Stimulated activated CD8-positive, alpha-beta memory T cell treated with anti-CD3 and anti-CD28 coated beads, Interleukin-7, amount 100 ng/mL, for 24 hours (primary cell): ENCODE measurements at places on chromosomes 5 and 9.

DNA sequence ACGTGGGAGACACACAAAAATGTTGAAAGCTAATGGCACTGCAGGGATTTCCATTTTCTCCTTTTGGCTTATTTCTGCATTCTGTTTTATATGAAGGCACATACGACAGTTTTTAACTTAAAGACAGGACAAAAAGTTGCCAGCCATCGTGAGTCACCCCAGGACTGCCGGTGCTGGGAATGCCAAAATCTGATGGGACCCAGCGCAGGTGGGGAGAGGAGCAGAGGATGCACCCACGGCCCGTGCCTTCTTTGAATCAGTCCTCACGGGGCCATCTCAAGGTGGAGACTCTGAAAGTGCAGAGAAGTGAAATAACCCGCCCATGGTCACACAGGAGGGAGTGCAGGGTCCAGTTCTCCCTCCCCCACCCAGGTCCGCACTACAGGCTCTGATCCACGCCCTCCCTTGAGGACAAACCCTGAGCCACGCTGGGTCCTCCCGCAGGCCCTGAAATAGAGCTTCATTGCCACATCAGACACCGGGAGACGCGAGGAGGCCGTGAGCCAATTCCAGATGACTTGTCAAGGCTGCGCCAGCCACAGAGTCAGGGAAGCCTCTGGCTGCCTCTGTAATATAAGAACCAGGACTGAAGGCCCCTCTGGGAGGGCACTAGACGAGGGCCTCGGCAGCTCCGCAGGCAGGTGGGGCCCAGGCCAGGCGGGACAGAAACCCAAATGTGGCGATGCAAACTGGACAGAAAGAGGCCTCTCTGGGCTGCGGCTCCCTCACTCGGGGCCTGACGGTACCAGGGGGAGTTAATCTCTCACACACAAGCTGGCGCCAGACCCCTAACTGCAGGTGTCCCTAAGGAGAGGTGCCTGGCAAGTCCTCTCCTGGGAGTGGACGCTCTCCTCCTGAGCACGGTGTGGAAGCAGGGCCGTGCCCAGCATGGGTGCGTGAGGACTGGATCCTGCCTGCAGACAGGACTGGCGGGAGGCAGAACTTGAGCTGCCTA, 22.9 kb downstream of the ADAMTS2 start:
- DNase-seq: no peak

- no peak for DNase-seq
Observed at GRCh38 chr9:111136180-111136579, 97.9 kb upstream of the LPAR1 start.

- no peak for DNase-seq
Observed at GRCh38 chr9:38176251-38176650, 107.2 kb upstream of the SHB start.

- DNase-seq: no peak
Observed at GRCh38 chr5:1516615-1517601, 6.9 kb downstream of the LPCAT1 start.

DNA sequence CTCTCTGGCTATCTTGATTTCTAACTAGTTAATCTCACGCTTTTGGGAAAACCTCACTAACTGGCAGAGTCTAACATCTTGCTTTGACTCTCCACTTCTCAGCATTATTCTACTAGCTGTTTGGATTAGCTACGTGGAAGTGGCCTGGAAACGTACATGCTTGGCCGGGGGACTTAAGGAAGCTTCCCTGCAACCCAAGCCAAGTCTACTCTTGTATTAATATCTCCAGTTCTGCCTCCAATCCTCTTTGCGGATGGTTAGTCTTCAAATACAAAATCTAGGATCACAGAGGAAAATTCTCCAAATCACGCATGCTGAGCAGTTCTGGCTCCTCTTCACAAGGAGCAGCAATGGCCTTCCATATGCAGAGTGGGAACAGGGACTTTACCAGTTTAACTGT, 51.8 kb upstream of the RETREG1 start:
- no peak for DNase-seq

DNA sequence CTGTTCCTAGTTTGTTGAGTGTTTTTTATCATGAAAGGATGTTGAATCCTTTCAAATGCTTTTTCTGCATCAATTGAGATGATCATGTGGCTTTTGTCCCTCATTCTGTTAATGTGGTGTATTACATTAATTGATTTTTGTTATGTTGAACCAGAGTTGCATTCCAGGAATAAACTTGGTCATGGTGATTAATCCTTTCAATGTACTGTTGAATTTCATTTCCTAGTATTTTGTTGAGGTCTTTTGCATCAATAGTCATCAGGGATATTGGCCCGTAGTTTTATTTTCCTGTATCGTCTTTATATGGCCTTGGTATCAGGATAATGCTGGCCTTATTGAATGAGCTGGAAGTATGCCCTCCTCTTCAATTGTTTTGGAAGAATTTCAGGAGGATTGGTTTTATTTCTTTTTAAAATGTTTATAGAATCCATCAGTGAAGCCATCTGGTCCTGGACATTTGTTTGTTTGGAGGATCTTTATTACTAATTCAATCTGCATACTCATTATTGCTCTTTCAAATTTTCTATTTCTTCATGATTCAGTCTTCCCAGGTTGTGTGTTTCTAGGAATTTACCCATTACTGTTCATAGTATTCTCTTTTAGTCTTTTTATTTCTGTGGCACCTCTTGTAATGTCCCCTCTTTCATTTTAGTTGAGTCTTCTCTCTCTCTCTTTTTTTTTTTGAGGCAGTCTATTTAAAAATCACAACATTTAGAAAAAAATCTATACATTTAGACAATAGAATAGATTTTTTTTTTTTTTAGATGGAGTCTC, 32.1 kb downstream of the FGD3 start:
- DNase-seq: no peak

DNA sequence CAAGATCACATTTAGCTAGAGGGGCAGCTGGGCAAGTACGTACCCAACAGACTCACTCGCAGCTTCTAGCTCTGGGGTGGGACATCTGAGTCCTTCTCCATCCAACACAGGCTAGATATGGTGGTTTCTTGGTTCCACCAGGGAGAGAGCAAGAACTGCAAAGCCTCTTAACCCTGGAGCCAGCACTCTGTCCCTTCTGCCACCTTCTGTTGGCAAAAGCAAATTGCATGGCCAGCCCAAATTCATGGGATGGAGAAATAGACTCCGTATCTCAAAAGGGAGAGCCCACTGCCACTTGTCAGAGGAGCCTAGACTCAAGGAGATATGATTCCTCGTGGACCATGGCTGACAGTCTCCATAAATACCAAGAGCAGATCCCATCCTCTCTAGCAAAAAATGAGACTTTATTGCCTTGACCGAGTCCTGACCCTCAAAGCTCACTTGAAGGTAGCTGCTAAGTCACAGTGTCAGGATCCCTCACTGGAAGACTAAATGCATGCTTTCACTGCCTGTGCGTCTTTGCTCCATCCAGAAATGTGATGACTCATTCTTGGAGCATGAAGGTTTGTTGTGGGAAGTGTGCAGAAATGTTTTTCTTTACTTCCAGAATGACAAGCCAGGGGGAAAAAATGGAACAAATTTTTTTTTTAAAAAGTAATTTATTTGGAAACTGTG, 28.8 kb upstream of the ROR2 start:
- DNase-seq: no peak

GRCh38 chr5:89697581-89697980, 712.0 kb downstream of the CETN3 start:
- DNase-seq: no peak

DNA sequence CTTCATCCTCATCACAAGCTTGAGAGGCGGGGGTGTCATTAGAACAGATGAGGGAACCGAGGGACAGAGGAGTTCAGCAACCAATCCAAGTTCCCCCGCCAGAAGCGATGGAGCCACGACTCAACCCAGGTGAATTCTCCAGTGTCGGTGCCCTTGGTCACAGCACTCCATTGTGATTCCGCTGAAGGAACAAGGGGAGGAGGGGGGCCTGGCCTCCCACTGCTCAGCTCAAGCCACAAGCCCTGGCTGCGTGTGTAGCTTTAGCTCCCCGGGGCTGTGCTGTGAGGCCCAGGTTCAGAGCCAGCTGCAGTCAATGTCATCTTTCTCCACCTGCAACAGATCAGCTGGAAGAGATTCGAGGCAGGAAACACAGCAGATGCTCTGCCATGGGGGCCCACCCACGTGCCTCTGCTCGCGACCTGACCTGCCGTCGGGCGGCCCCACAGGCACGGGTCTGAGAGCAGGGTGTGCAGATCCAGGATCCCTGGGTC, 72.6 kb downstream of the GTF3C4 start:
- no peak for DNase-seq

- no peak for DNase-seq
Observed at GRCh38 chr5:171205375-171205774, 103.7 kb upstream of the TLX3 start.

DNA sequence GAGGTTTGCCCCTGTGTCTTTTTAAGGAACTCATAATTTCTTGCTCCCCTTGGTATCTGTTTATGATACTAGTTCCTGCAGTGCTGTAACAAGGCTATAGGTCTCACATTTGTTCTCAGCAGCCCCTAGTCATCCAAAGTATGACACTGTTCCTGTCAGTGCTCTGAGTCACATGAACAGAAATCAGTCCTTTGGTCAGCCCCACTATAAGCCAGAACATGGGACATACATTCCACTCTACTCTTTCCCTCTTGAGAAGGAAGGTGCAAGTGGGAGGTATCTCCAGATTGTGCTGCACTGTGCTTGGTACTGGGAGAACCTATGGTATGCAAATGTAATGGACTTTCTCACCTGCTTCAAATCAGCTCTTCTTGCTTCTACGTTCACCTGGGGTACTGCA, 87.0 kb downstream of the IARS1 start:
- DNase-seq: no peak

DNA sequence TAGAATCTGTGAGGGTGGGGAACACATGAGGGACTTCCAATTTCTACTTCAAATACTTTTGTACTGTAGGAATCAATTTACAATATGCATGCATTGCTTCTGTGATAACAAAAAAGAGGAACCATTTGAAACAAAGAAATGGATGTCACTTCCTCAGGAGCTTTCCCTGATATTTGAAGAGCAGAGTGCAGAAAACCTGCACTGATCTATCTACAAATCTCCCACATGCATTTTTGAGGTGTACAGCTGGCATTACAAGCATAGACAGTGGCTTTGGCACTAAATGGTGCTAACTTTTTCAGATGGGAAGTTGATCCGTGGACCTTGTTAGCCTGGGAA, 27.7 kb downstream of the YIPF5 start:
- DNase-seq: no peak

GRCh38 chr5:170571281-170571731, 67.5 kb downstream of the KCNIP1 start:
- DNase-seq: no peak

DNA sequence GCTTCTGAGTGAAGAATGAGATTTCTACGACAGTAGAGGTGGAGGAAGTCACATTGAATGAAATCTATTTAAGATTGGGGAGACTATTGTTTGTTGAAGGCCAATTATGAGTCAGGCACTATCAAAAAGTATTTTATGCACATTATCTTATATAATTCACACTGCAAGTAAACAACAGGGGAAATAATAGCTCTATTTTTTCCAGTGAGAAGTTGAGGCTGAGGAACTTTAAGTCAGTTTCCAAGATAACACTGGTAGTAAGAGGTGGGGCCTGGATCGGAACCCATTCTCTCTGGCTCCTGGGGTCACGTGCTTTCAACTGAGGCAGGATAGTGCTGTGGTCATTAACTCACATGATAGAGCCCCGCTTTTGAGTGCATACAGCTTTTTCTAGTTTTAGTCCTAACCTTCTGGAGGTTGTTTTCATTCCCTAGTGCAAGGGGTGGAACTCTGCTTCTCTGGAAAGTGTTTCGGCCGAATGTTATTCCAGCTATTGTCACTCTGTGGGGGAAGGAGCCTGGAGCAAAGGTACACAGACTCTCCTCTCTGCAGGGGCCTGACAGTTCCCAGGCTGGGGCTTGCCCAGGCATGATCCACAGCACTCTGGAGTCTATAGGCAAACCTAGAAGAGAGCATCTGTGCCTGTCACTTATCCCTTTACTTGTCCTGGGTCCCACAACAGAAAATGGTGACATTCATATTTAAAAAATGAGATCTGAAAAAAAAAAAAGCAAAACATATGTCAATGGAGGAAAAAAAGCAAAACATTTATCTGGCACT, 352.4 kb upstream of the ACTBL2 start:
- no peak for DNase-seq

- no peak for DNase-seq
Observed at GRCh38 chr5:73303148-73304079, 130.4 kb downstream of the TMEM174 start.
